ENCODE measurements at places on chromosomes 4 and X.

DNA sequence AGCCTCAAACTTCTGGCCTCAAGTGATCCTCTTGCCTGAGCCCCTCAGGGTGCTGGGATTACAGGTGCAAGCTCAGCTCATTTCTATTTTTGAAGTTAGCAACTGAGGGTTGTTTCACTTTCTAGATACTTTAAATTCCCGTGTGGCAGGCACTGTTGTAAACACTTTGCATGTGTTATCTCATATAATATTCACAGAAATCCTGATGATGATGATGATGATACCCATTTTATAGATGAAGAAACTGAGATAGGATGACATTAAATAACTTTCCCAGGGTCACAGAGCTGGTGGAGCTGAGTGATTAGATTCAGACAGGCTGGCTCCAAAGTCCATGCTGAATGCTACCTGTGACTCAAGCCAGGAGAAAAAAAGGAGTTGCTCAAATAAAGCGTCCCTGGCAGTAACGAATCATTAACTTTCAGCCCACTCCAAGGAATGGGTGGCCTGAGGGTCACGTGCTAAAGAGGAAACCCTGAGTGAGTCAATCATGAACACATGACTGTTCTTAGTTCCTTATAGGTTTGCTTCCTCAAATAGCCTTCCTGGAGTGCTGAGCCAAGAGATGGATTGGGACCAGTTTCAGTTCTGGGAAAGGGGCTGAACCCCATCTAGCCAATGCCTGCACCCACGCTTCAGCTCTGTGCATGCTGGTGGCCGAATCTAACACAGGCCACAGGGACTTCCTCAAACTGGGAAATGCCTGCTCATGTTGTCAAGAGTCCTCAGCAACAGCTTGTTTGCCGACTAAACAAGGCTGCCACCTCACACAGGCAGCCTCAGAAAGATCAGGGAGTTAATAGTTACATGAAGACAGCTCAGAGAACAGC, 52.8 kb downstream of the RBM47 start:
- DNase-seq, result no peak

- DNase-seq, result no peak
Measured at GRCh38 chrX:56782352-56782751, 53.3 kb downstream of the NBDY start.

DNA sequence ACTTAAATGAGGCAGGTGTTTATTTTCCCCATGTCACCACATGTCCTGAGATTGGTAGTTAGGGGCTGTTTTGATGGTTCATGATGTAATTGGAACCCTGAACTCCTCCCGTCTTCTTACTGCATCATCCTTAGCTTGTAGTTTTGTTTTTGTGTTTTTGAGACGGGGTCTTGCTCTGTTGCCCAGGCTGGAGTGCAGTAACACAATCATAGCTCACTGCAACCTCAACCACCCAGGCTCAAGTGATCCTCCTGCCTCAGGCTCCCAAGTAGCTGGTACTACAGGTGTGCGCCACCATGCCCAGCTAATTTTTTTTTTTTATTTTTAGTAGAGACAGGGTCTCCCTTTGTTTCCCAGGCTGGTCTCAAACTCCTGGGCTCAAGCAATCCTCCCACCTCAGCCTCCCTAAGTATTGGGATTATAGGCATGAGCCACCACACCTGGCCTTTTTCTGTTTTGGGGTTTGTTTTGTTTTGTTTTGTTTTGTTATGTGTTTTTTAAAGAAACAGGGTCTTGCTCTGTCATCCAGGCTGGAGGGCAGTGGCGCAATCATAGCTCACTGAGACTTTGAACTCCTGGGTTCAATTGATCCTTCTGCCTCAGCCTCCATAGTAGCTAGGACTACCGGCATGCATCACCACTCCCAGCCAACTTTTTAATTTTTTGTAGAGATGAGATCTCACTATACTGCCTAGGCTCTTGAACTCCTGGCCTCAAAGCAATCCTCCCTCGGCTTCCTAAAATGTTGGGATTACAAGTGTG, 76.4 kb downstream of the SNX25 start:
- no peak for DNase-seq

DNA sequence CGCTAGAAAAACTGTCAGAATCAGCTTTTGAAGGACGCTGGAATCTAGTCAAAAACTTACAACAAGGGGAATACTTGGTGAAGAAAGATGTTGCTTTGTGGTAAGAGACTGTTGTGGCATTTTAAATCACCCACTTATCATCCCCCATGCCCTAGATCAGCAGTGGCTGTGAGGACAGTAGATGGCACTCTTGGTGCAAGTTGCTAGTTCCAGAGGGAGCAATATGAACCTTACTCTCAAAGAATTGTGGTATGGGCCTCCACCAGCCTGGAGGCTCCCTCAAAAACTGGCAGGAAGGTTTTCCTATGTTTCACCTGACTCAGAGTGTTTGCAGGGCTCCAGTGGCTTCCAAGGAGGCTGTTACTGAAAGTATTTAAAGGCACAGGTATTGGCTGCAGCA, 37.7 kb upstream of the SLC16A2 start:
- peak; percentile 3 for DNase-seq

GRCh38 chr4:139668036-139668435, 2.4 kb downstream of the MGST2 start:
- DNase-seq, result no peak

GRCh38 chr4:84920617-84921016, 45.9 kb downstream of the WDFY3 start:
- DNase-seq, result no peak

DNA sequence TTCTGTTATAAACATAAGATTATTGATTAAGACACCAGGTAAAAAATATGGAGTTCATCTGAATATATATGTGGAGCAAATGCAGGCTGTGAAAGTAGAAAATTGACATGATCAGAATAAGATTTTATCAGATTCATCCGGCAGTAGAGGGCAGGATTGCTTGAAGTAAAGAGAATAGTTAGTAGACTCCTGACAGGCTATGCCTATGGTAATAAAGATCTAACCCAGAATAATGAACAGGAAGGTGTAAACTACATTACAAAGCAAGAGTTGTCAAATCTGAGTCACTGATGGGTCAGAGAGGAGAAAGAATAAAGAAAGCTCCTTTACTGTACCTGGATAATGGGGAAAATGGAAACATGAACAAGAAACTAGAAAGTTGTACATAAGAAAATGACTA, 20.8 kb upstream of the TMEM184C start:
- no peak for DNase-seq

DNA sequence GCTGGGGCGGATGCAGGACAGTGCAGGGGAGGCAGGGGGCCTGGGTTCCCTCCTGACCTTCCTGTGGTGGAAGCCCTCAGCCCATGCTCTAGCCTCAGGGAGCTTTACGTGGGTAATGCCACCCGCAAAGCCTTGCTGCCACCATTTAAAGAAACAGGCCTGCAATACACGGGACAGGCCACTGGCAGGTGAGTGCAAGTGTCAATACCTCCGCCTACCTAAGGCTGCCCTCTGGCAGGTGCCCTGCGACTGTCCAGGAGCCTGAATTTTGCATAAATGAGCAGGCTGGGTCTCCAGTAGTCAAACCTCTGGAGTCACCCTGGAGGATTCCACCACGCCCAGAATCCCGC, 5.9 kb downstream of the CRMP1 start:
- no peak for DNase-seq

GRCh38 chr4:136156947-136157346, 1375.3 kb downstream of the PCDH18 start:
- no peak for DNase-seq

GRCh38 chrX:3442691-3443090, 96.2 kb upstream of the MXRA5 start:
- DNase-seq, result no peak

DNA sequence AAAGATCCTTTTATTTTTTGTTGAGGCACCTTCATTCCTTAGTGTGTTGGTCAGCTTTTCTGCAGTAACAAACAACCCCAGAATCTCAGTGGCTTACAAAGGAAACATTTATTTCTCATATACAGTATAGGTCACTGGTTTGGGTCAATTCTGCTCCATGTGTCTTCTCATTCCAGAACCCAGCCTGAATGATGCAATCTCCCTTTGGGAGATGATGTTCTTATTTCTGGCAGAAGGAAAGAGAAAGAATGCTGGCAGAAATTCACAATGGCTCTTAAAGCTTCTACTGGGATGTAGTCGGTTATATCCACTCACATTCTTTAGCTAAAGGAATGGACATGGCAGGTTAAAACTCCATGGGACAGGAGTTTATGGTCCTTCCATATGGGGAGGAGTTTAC, 42.3 kb downstream of the IDS start:
- no peak for DNase-seq
